ENCODE measurements at places on chromosomes 6 and 20.

DNA sequence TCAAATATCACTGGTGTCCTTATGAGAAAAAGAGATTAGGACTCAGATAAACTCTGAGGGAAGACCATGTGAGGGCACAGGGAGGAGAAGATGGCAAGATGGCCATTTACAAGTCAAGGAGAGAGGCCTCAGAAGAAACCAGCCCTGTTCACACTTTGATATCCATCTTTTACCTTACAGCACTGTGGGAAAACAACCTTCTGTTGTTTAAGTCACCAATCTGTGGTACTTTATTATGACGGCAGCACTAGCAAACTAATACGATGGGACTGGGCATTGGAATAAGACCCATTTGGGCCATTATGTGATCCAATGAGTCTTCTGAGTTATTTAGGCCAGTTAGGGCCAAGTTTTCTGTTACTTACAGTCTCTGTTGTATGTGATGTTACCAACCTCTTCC, 26.4 kb upstream of the CD2AP start:
- DNase-seq, result no peak

DNA sequence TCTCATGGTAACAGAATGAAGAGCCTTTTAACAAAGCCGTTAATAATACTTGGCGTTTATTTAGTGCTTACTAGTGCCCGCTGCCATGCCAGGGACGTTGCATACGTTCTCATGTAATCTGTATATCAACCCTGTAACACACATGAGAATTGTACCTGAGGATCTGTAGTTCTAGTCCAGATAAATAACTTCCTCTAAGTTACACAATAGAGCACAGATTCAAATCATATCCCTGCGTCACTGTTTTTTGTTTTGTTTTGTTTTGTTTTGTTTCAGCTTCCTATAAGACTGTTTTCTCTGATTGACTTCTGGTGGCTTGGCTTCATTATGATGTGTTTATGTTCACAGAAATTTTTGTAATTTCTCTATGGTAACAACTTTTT, 553 bp downstream of the ZSCAN16 start:
- no peak for DNase-seq

- DNase-seq, result no peak
These were observed 789 bp downstream of the PHACTR1 start for GRCh38 chr6:12717356-12717755.

GRCh38 chr20:36126836-36127527, 27.6 kb upstream of the EPB41L1 start:
- DNase-seq, result no peak

DNA sequence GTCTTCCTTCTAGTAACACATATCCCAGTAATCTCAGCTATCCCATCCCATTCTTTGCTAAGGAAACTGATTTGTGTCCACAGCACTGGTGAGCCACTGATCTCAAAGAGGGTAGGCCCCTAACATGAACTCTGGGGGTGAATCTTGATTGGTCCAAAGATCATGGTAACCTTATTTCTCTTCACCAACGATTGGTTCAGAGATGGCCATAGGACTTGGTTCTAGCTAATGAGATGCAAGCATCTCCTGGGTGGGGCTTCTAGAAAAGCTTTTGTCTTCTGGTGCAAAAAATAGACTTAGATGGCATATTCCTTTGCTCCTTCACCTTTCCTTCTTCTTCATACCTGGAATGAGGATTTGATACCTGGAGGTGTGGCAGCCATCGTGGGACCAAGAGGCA, 43.8 kb upstream of the SIRPA start:
- no peak for DNase-seq

GRCh38 chr6:107290491-107290890, 168.9 kb downstream of the PDSS2 start:
- DNase-seq, result no peak

DNA sequence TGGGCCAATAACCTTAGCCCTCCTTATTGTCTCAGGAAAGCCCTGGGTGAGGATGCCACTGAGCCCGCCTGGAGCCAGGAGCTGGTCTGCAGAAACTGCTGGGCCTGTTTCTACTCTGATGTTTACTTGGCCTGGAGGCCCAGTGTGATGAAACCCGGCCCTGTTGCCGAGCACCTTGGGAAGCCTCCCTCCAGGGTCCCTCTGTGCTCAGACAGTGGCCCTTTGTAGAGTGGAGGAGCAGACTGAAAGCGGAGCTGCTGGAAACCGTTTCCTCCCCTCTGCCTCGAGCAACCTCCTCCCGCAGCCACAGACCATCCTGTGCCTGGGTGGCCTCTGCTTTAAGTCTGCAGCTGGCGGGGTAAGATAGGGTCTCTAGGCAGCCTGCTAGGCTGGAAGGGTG, 84.1 kb upstream of the EPB41L1 start:
- no peak for DNase-seq

DNA sequence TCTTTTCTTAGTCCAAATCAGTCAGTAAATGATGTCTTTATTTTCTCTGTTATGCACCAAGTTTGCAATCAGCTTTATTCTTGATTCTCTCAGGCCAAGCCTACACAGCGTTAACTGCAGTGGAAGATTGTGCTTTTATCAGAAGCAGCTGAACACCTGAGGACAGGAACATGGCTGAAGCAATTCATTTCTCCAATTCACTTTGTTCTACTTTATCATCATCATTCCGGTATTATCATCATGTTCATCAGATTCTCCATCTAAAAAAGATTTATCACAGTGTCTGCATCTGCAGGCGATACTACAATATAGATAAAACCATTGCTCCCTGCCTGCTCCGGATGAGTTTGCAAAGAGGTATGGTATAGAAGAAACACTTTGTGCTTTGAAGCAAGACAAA, 68.1 kb upstream of the STMND1 start:
- DNase-seq, result no peak

DNA sequence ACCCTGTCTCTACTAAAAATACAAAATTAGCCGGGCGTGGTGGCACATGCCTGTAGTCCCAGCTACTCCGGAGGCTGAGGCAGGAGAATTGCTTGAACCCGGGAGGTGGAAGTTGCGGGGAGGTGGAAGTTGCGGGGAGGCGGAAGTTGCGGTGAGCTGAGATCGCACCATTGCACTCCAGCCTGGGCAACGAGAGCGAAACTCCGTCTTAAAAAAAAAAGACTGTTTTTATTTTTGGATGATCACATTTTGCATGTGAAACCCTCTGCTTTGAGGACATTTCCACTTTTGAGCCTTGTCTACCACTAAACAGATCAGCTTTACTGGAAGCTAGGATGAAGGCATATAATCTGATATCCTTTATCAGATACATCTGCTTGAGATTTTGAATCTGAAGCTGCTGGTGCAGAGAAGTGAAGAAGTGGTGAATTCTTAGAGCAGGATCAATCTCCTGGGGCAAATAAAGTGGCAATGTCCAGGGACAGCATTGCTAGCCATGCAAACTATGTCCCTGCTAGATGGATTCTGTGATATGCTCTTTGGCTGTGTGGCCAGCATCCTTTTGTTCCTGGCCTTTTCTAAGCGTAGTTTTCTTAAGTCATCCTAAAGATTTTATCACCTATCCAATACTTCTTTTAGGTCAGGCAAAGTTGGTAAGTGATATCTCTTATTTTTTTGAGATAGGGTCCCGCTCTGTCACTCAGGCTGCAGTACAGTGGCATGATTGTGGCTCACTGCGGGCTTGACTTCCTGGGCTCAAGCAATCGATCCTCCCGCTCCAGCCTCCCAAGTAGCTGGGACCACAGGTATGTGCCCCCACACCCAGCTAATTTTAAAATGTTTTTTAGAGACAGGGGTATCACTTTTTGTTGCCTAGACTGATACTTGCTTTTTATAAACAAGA, 23.3 kb downstream of the RBL1 start:
- no peak for DNase-seq

DNA sequence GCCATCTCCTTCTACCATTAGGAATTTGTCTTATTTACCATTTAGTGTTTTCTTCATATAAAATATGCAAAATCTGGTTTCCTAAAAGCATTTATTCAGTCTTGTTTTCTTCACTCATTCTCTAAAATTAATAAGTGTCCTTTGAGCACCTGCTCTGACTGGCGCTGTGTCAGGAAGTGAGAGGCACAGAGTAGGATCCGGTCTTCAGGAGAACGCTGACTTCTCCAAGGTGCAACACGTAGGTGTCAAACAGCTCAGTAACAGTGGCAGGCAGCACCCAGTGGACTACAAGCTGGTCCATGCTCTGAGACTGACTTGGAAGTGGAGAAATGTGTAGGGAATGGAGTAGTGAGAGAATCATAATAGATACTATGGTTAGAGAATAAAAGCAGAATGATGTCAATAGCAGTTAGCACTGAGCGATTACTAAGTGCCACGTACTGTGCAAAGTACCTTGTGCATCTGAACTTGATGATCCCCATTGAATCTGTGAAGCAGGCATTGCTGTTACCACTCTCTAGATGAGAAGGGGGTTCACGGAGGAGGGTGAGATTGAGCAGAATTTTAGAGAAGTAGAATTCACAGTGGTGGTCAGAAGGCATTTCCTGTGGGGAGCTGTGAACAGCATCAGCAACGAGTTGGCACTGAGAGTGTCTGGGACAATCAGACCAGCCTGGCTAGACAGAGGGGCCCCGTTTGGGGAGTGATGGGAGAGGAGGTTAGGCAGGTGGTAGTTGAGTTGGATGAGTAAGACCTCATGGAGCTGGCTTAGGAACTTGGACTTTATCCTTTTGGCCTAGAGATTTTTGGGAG, 569.8 kb downstream of the QKI start:
- no peak for DNase-seq

- DNase-seq, result no peak
These were observed 620.2 kb downstream of the QKI start for GRCh38 chr6:164034602-164035140.

- DNase-seq, result no peak
These were observed 224.2 kb downstream of the DLL1 start for GRCh38 chr6:170066679-170067078.

DNA sequence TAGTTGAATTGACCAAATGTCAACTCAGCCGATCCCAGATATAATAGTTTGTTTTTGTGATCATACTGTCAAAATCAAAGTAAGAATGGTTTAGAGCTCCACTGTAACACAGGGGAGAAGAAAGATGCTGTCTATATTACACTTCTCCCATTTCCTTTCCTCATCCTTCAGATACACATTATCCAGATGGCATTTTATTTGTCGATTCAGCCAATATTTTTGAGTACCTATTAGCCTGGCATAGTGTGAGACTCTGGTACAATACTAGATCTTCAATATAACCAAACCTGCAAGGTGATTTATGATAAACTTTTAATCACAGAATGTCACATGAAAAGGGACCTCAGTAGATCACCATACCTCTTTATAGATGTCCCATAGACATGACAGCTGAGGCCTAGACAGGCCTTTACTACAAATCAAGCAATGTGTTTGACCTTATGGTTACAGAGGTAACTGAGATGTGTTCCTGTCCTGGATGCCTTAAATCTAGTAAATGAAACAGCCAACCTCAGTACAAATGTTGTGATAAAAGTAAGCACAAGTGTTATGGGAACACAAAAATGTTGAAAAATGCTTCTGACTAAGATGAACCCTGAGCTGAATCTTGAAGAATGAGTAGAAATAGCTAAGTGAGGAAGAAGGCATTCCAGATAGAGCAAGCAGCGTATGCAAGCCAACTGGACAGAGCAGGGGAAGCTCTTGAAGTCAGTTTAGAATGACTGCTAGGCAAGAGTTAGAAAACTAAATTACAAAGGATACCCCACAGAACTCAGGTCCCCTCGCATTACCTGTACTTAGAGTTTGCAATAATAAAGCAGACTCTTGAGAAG, 1.9 kb downstream of the FBXO9 start:
- DNase-seq, result no peak

- DNase-seq, result no peak
These were observed 13.0 kb upstream of the MRPS10 start for GRCh38 chr6:42230345-42231321.

DNA sequence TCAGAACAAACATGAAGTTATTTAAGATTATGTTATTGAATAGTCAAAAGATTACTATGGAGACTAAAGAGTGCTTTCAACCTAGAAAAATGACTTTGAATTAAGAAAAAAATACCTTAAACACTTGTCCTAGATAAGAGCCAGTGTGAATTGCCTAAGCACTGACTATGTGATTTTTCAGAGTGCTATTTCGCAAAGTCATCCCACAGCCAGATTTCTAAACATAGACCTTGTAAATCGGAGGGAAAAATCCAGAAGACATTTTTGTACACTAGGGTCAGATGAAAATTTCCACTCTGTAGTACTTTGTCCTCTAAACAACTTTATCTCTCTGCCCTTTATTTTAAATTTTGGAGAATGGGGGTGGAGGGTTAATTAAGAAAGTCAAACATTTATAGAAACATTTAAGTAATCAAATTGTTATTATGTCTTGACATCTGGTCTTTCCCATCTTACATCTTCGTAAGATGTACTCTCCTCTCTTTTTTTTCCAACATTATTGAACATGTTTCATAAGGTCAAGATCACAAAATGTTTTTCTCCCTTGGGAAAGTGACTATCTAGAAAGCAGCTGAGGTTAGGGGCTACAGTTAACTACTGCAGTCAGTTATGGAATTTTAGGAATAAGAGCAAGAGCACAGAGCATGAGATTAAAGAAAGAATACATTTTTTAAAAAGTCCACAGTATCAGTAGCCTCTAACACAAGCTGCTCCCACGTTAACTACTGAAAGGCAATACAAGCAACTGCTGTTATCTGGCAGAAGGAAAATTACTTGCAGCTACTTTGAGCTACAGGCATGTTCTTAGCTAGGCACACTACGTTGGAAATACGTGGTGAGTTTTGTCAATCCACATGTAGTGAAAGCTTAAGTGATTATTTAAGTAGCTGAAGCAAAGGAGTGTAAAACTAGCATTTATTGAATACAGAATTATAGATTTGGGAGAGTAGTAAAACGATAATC, 648.5 kb downstream of the HTR1B start:
- DNase-seq, result no peak

GRCh38 chr6:111971866-111972532, 81.9 kb upstream of the CCN6 start:
- DNase-seq, result no peak

All from activated naive CD8-positive, alpha-beta T cell treated with anti-CD3 and anti-CD28 coated beads, Interleukin-2, amount 50 U/mL, for 16 hours (primary cell).